Left lung (tissue), 14 donors: ENCODE measurements at places on chromosomes 5 and 9. TPM values are rescaled to one million over a fixed set of nuclear protein-coding genes. Genes with fewer than 3 reads are reported as not detected.

HAND1 gene
- not detected for polyA plus RNA-seq

PCDHGB7 gene
- polyA plus RNA-seq = 18.1 TPM

EGR1 gene
- 184 TPM for polyA plus RNA-seq

CDHR2 gene
- polyA plus RNA-seq = 0.92 TPM

SOHLH1 gene
- polyA plus RNA-seq = not detected

TRAF1 gene
- polyA plus RNA-seq = 8.5 TPM

PRELID2 gene
- 10.4 TPM for polyA plus RNA-seq

NDUFS6 gene
- polyA plus RNA-seq = 55.8 TPM

TYRP1 gene
- polyA plus RNA-seq = 10.3 TPM

DRD1 gene
- polyA plus RNA-seq = 0.35 TPM

PCDHGA4 gene
- polyA plus RNA-seq = 3.4 TPM

DMGDH gene
- 1.6 TPM for polyA plus RNA-seq

PRXL2C gene
- polyA plus RNA-seq = 5.8 TPM

SYK gene
- 16.5 TPM for polyA plus RNA-seq

CNTFR gene
- polyA plus RNA-seq = 35.6 TPM

RNF208 gene
- polyA plus RNA-seq = 4.0 TPM

NOL6 gene
- polyA plus RNA-seq = 26.2 TPM

MCC gene
- polyA plus RNA-seq = 17.9 TPM

ARHGEF28 gene
- 16.4 TPM for polyA plus RNA-seq

HSPA4 gene
- polyA plus RNA-seq = 87.4 TPM

RANBP3L gene
- polyA plus RNA-seq = 1.8 TPM

SLC9A3 gene
- 2.6 TPM for polyA plus RNA-seq

PLPPR1 gene
- 16.3 TPM for polyA plus RNA-seq

RARS1 gene
- polyA plus RNA-seq = 71.7 TPM

MSX2 gene
- 1.2 TPM for polyA plus RNA-seq

SEMA5A gene
- polyA plus RNA-seq = 20.8 TPM

FBP1 gene
- polyA plus RNA-seq = 21.2 TPM

DYNC2I2 gene
- polyA plus RNA-seq = 50.9 TPM

NACC2 gene
- 3.6 TPM for polyA plus RNA-seq

SPINK4 gene
- not detected for polyA plus RNA-seq

PRDM9 gene
- polyA plus RNA-seq = not detected
